ENCODE measurements at places on chromosomes 7 and 10.

DNA sequence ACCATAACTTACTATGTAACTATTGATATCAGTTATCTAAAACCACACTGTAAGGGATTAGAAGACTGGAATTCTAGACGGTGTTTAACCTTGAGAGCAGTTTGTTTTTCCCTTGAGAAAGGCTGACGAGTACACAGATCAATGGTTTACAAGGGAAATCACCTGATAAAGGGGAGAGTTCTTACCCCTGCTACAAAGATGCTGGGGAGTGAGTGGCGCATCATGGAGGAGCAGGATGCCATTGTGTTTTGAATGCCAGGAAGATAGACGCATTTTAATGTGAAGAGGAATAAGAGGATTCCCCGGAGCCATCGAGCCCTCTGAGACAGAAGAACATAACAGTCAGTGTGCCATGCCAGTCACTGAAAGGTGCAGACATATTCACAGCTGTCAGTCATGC is 145.2 kb downstream of the PKD1L1 start:
- DNase-seq: no peak

GRCh38 chr7:48067475-48067874 is 21.6 kb upstream of the UPP1 start:
- no peak for DNase-seq

DNA sequence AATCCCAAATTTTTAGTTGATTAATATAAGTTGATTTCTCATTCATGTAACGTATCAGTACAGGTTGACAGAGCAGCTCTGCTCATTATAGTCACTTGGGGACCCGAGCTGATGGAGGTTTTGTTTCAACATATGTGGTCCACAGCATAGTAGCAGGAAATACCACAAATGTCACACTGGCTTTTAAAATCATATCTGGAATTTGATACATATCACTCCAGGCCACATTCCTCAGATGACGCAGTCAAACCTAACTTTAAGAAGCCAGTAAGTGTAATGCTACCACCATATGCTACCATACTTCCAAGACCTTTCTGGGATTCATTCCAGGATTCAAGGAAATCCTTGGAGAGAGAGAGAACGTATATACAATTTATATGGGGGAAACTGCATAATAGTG is 156.3 kb downstream of the PHF14 start:
- DNase-seq: no peak

DNA sequence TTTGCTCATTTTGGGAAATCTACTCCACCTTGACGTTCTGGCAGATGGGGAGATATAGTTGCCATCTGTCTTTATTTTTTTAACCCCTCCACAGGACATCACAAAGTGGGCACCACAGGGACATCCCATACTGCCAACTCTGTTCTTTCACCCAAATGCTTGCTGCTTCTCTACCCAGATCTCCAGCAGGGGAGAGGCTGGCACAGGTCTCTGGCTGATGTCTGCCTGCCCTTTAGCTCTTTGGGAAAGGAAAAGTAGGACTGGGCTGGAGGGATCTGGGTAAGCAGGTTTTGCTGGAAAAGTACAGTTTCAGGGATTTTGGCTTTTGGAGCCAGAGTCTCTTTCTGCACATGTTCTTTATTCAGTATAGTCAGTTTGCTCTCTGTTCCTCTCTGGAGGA is 156.7 kb downstream of the ANLN start:
- DNase-seq: no peak

DNA sequence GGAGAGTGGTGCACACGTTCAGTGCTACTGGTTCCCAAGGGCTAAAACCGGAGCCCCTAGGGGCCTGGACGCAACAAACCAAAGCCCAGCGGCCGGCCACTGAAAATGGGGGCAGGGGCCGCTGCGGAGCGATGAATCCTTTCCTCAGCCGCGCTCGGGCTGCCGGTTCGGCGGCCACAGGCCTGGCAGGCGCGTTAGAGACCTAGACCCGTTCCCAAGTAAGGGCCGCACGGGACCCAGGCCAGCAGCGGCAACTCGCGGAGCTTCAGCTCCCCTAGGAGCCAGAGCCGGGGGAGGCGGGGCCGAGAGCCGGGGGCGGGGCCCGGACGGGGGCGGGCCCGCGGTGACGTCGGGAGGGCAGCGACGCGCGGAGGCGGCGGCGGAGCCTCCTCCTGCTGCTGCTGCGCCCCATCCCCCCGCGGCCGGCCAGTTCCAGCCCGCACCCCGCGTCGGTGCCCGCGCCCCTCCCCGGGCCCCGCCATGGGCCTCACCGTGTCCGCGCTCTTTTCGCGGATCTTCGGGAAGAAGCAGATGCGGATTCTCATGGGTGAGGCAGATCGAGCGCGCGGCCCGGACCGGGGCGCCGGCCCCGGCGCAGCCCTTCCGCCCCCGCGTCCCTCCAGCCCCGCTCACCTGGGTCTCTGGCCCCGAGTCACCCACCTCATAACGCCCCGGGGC is at the start of gene ARF5:
ARF5 (plus strand) TSS at position 393 of the 678 bp plus-strand sequence; CDS start at position 481, 88 bp downstream.
- DNase-seq: peak; percentile 81

DNA sequence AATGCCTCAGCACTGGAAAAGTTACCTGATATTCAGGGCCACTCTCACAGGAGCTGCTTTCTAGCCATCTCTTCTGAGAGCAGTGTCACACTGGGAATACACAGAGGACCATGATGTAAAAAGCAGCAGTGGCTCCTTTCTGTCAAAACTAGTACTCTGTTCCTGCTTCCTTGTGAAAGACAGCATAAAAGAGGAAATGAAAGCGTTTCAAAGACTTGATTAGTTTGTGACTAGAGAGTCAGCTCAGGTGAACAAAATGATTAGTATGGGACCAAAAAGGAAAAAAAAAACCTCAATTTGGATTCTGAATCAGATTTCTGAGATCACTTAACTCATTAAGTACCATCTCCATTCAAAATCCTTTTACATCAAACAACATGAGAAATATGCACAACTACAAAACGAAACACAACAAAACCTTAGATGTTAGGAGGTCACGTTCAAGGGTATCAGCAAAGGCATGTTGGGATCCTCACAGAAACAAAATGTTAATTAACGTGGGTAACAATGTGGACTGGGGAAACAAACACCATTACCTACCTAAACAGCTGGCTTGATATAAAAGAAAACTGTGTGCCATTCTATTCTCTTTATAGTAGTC is 103.7 kb downstream of the MACC1 start:
- DNase-seq: no peak

DNA sequence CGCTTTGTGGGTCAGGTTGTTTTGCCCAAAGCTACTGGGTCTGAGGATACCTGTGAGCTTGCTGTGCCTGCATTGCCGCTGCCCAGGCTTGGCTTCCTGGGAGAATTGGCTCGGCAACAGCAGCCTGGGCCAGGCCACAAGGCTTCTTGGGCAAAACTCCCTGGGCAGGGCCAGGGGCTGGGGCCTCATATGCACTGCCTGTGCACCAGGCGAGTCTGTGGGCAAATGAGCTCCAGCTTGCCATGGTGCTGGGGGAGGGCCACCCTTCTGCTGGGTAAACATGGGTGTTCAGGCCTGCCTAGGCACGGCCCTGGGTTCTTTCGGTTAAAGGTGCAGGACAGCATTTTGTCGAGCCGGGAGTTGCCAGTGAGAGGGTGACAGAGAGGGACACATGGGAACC is 19.4 kb downstream of the ZMIZ1 start:
- DNase-seq: no peak

DNA sequence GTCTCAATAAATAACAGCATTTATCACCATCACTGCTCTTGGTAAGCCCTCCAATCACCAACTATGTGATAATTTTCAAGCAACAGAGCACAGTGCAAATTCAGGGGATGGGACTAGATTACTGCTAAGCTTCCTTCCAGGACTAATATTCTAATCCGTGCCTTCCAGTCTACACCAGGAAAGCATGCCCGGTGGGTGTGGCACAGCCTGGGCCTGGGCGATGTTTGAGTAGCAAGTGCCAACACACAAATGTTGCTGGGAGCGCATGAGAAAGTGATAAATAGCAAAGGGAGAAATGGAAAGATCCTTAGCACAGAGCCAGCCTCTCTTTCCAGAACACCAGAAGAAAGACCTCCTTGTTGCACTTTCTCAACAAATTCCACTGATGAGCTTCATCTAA is 13.5 kb upstream of the TM9SF3 start:
- no peak for DNase-seq

Data from NCI-H2107 (cell line).